AG08395 (cell line): ENCODE measurements at places on chromosomes 7 and 10.

GRCh38 chr7:73864981-73865711 lies 4.2 kb downstream of the TMEM270 start:
- DNase-seq = no peak

DNA sequence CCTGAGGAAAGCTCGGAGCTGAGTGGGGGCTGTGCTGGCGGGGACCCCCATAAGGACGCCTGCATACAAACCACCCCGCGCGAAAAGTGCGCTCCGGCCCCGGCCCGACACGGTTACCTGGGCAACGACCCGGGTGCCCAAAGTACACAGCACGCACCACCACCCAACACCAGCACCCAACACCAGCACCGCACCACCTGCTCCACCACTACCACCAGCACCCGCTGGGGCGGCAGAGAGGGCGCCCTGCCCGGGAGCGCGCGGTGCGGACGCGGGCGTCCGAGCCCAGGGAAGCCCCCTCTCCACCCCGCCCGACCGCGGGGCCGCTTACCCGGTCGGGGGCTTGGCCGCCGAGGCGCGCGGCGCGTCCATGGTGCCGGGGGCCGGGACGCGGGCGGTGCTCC lies 345 bp downstream of the COBL start:
- no peak for DNase-seq

GRCh38 chr7:116327752-116328151 lies 117.4 kb downstream of the TES start:
- peak; percentile 17 for DNase-seq

DNA sequence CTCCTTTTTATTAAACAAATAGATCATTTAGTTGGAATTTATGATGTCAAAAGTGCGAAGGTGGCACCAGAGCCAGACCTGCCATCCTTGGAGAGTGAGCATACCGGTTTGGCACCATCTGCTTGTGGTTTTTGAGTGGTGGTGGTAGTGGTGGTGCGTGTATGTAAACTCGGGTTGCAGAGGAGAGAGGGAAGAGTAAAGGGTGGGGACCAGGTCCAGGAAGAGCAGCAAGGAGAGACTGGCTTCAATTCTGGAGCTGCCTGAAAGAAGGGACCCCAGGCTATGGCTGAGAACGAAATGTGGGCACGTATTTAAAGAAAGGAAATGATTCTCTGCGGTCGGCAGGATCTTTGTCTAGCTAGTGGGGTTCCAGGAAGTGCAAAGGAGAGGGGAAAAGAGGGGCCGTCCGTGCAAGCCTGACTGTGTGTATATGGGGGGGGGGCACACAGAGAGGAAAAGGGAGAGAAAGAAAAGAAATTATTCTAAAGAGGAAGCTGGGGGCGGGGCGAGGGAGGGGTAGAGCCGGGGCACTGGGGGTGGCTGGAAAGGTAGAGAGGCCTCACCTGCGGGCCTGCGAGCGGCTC lies 448 bp upstream of the GOLGA7B start:
- no peak for DNase-seq

GRCh38 chr10:87961314-87961713 lies 97.9 kb downstream of the PTEN start:
- DNase-seq = peak; percentile 53

- DNase-seq = no peak
These were observed 143.2 kb downstream of the USP6NL start for GRCh38 chr10:11468126-11468742.
